ENCODE measurements at places on chromosomes 5 and 9.

DNA sequence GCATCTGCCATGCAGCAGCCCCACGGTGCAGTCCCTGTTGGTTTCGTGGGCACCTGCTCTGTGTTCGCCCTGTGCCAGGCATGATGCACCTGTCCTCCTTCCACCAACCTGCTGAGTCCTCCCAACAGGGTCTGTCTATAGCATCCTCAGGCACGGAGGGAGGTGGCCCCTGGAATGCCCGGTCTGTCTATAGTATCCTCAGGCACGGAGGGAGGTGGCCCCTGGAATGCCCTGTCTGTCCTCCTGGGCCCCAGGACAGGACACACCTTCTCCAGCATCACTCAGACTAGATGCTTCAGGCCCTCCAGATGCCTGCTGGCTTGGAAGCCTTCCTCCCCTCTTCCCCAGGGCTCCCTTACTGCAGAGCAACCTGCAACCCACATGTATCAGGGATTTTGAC, 9.9 kb upstream of the PHYHD1 start:
- no peak for DNase-seq

DNA sequence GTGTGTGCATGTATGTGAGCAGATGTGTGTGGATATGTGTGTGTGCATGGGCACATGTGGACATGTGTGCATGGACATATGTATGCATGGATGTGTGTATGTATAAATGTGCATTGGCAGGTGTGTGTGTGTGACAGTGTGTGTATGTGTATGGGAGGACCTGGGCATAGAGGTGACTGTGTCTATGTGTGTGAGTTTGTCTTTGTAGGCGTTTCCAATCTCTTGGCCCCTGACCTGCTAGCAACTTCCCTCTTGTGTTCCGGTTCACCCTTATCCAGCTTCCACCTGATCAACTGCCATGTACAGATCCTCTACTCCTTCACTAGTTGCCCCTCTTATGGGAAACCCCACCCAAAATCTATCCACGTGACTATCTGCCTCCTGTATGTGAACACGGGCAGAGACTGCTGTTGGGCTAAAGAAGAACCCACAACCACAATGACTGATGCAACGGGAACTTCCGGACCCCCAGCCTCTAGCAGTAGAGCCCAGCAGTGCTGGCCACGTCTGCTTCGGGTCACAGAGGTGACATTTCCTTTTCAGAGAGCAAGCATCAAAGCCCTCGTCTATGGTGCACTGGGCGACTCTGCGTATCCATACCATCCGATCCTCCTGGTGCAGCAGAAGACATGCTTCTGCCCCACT, 24.9 kb upstream of the GADD45G start:
- no peak for DNase-seq

DNA sequence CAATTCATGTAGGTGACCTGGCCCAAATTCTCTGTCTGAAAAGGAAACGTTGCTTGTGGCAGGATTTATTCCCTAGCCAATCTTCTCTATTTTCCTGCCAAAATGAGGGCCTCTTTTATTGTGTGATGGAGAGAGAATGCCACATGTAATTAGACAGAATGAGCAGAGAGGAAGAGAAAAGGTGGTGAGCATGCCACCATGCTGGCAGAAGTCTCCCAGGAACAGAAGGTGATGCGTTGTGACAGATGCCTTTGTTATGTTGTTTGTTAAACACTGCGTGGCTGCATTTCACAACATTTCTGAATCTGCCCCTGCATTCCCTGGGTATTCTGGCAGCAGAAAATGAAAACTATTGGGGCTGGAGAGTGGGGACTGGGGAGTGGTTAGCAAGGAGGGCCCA, 577.6 kb downstream of the TLR4 start:
- no peak for DNase-seq

- peak; percentile 59 for DNase-seq
Measured at GRCh38 chr5:77282337-77283027, 72.0 kb downstream of the PDE8B start.

GRCh38 chr5:159619826-159620225, 289.5 kb upstream of the IL12B start:
- no peak for DNase-seq

GRCh38 chr5:111231119-111231518, 6.9 kb downstream of the CAMK4 start:
- no peak for DNase-seq

- no peak for DNase-seq
Measured at GRCh38 chr9:2424619-2425033, 197.0 kb upstream of the VLDLR start.

DNA sequence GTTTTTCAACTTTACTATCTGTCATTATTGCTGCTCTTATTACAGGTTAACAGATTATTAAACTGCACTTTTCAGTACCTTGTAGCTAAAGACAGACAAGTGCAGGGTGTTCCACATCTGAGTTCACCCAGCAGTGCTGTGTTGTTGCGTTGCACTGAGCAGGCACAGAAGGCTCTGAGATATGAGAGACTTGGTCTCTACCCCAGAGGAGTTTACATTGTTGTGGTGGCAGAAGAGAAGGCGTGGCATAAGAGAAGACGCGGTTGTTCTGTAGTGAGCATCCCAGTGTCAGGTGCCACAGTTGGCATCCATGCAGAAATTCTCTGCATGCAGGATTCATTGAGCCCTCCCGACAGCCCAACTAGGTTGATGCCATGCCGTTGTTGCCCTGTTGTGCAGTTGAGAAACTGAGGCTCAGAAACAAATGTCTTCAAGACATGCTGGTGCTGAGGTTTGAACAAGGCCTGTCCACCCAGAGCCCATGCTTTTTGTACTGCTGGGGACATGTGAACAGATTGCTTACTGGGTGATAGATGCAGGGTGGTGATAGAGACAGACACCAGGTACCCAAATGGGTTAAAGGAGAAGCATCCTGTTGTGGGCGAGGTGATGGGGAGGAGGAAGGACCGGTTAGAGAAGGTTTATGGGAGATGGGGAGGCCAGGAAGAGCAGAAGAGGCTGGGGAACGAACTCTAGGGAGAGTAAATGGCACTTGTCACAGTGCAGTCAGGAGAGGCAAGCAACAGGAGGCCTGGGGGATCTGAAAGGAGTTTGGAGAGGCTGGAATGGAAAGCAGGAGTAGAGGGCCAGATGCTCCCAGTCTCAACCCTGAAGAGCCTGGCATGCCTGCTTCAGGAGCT, 8.2 kb downstream of the ABL1 start:
- no peak for DNase-seq

GRCh38 chr5:112036206-112036605, 279.2 kb upstream of the NREP start:
- DNase-seq = no peak

DNA sequence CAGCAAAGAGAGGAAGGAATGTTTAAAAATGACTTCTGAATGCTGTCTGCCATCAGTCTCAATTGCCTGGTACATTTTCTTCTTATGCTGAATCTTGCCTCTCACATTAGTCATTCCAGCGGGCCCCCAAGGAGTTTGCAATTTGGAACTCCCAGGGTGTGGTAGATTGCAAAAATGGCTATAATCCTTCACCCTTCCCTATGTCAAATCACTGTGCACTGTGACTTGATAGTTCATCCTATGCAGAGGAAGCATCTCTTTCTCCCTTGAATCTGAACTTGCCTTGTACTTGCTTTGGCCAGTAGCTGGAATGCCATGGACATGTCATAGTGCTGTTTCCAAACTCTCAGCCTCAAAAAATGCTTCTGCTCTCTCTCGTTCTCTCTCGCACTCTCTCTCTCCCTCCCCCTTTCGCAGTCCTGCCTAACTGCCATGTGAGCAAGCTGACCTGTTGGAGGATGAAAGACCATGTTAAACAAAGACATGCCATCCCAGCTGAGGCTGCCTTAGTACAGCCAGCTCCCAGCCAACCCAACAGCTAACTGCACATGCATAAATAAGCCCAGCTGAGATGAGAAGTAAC, 284.0 kb upstream of the TLE4 start:
- DNase-seq = no peak

GRCh38 chr9:114633438-114634089, 22.5 kb downstream of the TMEM268 start:
- DNase-seq = no peak

- no peak for DNase-seq
Measured at GRCh38 chr9:96031916-96032534, 156.5 kb downstream of the ERCC6L2 start.

DNA sequence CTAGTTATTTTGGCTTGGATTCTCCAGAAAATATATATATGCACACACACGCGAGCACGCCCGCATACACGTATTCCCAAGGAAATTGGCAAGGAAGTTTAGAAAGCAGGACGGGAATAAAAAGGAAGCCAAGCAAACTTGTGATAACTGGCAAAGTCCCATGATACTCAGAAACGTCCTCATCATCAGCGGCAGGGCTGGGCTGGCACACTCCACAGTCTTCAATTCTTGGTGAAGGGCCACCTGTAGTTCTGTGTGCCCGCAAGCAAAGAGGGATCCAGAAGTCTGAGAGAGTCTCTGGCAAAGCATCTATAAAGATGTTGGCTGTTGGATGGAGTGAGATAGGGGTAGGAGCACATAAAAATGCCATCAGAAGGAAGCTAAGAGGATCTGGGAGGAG, 289.3 kb upstream of the CTNND2 start:
- DNase-seq = no peak

- no peak for DNase-seq
Measured at GRCh38 chr5:65923339-65923738, 3.0 kb upstream of the ERBIN start.

DNA sequence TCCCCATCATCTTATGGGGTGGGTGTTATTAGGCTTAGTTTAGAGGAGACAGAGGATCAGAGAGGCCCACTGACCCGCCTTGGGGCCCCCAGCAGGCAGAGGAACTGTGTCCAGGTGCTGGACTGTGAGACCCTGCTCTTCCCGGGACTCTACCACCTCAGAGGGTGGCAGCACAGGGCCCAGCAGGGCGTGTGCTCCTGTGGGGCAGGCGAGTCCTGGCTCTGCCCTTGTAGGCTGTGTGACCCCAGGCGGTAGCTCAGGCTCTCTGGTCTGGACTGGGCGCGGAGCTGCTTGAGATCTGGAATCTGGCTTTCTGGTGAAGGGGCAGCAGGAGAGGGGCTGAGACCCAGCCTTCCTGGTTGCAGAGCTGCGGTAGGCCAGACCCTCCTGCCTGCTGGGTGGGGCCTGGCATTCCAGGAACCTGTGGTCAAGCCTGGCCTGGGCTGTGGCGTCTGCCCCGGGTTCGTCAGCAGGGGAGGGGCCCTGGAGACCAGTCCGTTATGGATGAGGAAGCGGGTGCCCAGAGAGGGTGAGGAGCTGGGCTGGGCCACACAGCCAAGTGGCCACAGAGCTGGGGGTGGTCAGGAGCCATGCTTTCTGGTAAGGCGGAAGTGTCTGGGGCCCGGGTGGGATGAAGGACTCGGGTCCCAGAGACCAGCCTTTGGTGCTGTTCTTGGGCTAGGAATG, 46.5 kb downstream of the RXRA start:
- DNase-seq = no peak

DNA sequence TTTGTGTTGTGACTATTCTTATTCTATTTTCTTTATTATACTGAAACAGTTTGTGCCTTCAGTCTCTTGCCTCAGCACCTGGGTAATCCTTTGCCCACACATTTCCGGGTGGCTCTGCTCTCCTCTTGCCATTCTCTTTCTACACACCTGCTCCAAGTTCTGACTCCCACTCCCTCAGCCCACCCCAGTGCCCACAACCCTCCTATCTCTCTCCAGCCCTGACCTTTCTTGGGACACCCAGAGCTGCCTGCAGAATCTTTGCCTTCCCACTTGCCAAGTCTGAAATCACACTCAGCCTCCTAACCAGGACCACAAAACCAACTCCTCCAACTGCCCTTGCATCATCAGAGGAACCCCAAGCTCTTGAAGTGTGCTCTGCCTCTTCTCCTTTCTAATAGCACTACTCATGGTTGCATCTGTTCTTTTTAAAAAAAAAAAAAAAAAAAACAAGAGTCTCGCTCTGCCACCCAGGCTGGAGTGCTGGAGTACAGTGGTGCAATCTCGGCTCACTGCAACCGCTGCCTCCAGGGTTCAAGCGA, 4.1 kb downstream of the SWI5 start:
- DNase-seq = no peak

DNA sequence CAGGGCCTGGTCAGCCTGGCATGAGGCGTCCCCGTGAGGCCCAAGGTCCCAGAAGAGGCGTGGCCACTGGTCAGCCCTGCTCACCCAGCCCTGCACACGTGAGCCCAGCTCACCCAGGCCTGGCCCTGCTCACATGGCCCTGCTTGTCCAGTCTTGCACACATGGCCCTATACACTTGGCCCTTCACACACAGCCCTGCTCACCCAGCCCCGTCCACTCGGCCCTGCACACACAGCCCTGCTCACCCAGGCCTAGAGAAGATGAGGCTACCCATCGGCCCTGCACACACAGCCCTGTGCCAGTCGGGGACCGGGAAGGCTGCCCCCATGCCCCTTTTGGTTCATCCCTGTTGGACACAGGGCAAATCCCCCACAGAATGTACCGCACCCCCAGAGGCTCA, 28.4 kb downstream of the ZDHHC11B start:
- DNase-seq = no peak

DNA sequence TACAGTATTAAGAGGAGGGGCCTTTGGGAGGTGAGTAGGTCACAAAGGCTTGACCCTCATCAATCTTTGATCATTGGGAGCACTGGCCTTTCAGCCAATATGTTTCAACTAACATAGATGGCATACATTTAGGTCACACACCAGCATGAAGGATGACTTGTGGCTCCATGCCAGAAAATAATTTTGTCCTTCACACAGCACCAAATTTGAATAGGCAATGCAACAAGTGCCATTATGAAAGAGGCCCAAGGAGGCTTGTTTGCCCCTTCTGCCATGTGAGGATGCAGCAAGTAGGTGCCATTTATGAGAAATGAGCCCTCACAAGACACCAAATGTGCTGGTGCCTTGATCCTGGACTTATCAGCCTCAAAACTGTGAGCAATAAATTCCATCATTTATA, 81.1 kb downstream of the JAKMIP2 start:
- no peak for DNase-seq

Data from NCI-H460 (cell line).